ENCODE measurements at places on chromosomes 16 and 17.
A peak's percentile ranks its signal among the peaks of the same experiment; 100 is the strongest.

- DNase-seq, result no peak
These were observed 31.7 kb upstream of the ETV4 start for GRCh38 chr17:43577664-43578403.

DNA sequence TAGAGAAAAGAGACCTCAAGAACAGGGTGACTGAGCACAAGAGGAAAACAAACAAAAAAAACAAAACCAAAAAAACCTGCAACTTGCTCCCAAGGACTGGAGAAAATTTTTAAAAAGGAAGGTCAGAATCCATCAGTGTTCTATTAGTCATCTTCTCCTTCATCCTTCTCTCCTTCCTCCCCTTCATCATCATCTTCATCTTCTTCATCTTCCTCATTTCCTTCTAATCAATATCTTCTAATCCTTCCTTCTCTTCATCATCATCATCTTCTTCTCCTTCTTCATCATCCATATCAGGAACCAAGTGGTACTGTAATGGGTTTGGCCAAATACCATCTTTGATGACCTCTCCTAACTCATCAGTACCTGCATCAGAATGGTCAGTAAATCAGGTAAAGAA, 12.2 kb downstream of the HSF5 start:
- DNase-seq, result no peak

DNA sequence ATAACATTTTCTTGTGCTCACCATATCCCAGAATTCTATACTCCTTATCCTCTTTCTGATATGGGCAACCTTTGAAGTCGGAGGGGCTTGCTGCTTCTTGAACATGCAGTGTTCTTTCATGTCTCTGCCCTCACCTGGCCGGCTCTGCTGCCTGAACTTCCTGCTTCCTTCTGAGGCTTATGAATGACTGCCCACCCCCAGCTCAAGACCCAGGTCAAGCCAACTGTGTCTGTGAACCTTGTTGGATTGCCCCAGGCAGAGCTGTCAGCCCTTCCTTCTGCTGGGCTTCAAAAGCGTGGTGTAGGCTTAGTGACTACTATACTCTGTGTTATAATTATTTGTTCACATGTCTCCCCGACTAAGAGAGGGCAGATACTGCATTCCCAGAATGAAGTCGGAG, 506.5 kb downstream of the HS3ST4 start:
- no peak for DNase-seq

GRCh38 chr16:8863594-8864424, 5.0 kb downstream of the CARHSP1 start:
- DNase-seq, result no peak

DNA sequence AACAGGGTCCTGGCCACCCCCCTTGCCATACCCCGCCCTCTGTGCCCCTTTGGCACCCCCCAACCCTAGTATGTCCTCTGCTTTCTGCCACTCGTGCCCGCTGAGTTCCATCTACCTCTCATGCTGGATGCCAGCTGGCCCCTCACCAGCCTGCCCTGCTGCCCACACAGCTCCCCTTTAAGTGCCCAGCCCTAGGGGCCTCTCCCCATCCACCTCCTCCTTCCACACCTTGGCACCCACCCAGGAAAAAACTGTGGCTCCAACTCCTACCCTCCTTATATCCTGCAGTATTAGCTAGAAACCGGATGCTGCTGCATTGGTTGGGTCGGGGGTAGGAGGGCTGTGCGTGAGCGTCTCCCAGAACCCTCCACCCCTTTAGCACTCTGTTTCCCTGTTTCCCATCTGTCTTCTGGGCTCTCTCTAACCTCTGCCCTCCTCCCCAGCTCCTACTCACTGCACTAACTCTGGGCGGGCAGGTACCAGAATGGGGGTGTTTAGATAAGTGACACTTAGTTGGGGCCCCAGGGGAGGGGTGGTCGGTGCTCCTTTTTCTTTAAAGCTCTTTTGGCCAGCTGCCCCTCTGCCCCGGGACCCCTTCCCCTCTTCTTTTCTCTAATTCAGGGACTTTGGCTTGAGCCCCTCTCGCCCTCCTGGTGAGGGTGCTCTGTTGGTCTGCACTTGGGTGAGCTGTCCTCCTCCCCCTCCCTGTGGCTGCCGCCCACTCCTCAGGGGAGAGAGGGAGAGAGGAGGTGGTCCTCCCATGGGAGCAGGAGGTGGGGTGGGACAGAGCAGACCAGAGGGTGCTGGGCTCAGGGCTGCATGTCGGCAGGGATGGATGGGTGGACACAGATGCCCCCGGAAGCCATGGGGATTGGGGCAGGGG, 9.9 kb downstream of the NR1D1 start:
- no peak for DNase-seq

DNA sequence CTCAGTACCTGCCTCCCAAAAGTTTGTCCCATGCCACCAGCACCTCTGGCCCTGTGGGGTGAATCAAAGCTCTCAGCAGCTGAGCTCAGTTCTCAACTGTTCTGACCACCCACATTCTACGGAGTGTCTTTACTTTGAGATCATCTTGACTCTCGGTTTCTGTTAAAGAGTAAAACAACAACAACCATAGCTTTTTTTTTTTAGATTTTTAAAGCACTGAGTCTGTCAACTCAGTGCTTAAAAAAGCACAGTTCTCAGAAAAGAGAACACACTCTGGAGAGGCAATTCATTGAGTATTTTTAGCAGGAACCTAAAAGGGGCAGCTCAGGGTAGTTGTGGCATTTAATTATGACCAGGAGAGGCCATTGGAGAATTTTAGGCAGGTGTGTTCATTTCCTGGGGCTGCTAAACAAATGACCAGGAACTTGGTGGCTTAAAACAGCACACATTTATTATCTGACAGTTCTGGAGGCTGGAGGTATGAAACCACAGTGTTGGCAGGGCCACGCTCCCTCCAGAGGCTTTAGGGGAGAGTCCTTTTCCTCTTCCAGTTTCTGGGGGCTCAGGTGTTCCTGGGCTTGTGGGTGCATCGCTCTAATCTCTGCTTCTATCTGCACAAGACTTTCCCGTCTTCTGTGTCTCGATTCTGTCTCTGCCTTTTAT, 6.7 kb upstream of the WFIKKN2 start:
- no peak for DNase-seq

- no peak for DNase-seq
These were observed 6.7 kb downstream of the ERI2 start for GRCh38 chr16:20799599-20799998.

DNA sequence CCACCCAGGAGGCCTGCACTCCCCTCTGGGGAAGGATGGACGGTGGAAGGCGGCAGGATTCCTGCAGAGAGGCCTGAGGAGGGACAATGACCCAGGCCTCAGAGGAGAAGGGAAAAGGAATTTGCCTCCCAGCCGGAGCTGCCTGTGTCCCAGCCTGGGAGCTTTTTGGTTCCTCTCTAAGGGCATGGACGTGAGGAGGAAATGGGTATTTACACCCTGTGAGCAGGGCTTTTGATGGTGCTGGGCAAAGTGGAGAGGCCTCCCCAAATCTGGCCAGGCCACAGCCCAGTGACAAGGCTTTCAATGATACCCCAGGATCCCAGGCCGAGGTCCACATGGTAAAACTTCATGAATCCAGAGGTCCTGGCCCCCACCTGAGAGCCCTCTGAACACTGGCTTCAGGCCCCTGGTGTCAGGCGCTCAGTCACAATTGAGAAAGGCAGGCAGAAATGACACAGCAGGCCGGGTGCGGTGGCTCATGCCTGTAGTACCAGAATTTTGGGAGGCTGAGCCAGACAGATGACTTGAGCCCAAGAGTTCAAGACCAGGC, 56.0 kb upstream of the DOC2B start:
- no peak for DNase-seq

GRCh38 chr17:8142158-8142886, 9.9 kb downstream of the PER1 start:
- no peak for DNase-seq

DNA sequence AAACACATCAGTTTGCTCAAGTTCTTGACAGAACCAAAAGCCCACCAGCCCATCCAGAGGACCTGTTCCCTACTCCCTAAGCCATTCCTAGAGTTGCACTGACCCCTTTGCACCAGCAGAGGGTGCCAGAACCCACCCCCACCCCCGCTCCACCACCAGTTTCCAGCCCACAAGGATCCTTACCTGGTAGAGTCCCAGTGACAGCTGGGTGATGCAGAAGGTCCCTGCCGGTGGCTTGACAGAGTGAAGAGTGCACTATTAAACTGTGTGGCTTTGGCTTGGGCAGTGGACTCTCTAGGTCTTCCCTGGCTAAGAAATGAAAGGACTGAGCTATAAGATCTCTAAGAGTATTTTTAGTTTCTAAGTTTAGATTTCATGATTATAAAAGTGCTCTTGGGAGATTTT, 73.3 kb upstream of the MTMR4 start:
- peak; percentile 56 for DNase-seq

DNA sequence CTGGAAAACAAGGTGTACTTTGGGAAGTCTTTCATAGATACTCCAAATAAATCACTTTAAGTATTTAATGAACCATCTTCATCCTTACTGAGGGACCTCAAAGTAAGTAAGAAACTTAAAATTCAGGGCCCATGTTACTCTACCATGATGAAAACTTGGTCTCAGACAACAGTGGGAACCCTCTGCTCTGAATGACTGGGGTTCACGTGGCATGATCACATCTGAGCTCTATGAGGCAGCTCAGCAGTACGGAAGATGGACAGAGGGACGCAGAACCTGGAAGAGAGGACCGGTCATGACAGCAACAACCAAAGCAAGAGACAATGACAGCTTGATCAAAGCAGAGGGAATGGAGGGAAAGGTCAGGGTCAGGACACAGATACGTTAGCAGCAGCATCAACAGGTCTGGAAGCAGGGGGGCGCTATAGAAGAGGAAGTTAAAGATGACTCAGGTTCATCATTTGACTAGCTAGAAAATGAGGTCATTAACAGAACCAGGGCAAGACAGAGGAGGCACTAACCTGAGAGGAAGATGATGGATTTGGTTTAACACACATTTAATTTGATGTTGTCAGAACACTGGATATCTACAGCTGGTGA, 9.5 kb downstream of the XPO6 start:
- peak; percentile 53 for DNase-seq

DNA sequence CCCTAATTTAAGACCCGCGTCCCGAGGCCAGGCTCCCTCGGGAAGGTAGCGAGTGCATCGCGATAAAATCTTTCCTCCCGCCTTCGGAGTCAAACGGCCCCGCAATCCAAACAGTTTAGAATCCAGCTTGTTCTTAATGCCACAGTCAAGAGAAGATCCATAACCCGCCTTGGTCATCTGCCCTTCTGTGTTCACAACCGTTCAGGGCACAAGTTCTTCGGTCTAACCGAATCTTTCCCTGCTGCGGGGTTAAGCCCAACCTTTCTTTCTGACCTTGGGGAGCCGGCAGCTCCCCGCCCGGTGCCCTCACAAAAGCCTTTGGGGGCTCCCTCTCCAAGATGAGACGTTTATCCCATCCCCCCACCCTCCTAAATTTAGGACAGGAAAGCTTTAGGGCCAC, 30.3 kb downstream of the CPSF4L start:
- no peak for DNase-seq

DNA sequence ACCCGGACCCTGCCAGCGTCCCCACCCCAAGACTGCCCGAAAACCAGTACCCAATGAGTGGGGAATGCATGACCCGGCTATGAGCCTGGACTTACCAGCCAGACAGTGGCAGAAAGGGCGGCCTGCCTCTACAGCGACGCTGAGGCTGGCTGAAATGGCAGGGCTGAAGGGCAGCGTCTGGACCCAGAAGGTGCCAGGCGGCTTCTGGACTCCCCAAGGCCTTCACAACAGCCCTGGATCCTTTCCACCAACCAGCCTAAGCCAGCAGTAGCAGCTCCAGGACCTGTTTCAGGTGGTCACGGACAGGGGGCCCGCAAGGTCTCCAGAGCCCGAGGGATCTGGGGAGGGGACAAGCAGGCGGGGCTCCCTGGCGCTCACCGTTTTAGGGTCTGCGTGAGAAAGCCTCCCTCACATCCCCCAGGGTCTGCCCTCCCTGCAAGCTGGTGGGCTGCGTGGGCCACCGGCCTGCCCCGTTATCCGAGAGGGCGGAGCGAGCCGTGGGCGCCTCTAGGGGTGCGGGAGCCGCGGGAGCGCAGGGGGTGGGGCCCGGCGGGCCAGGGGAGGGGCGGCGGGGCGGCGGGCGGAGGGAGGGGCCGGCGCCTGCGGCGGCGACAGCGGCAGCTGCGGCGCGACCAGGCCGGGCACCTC, at the start of gene RIPOR1:
TSS of gene RIPOR1 (plus strand) at position 608 of the 648 bp plus-strand sequence. CDS start 9,618 bp downstream, outside the sequence.
- DNase-seq, result peak; percentile 32

GRCh38 chr16:51287121-51287755, 136.2 kb upstream of the SALL1 start:
- no peak for DNase-seq

- no peak for DNase-seq
These were observed 1.4 kb downstream of the GCSH start for GRCh38 chr16:81094771-81095251.

DNA sequence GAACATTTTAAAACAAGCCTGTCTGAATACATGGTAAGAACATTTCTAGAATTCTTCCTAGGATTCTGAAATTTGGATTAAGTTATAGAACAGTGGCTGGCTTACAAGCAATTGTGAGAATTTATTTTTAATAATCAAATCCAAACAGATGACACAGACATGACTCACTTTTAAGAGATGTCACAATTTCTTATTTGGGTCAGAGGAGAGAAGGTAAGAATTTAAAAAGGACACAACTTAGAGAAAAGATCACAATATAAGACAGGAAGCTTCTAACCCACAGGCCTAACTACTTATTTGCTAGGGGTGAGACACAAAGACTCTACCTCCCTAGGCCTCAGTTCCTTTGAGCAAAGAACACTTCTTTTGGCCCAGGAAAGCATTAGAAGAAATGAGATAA, 32.7 kb downstream of the ZZEF1 start:
- peak; percentile 34 for DNase-seq

- no peak for DNase-seq
These were observed 93.0 kb upstream of the NETO2 start for GRCh38 chr16:47236716-47237115.

DNA sequence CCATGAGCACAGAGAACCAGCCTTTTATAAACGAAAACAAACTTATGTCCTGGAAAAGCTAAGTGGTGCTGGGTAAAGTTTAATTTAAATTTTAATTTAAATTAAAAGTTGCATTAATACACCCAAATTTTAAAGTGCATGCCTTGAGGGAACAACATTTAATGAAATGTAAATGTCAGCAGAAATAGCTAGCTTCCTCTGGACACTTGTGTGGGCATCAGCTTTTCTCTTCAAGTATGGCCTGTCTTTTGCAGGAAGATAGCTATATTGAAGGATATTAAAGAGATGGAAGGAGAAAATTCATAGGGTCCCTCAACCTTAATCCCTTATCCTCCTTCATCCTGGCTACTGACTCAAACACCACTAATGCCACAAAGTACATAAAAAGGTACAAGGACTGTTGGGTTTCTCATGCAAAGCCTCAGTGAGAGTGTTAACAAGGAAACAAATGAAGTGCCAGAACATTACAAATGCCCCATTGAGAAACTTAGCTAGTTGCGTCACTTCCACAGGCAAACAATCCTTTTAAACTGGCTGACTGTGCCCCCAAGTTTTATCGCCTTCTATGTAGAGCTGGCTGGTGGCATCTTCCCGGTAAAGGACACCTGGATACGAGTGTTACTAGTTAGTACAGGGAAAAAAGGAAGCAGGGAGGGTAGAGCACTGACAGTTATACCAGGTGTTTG, 14.1 kb downstream of the PHF12 start:
- DNase-seq, result no peak
